H1 (cell line): ENCODE measurements at places on chromosomes 2 and 18. TPM values are rescaled to one million over a fixed set of nuclear protein-coding genes. Genes with fewer than 3 reads are reported as not detected.
A peak's percentile ranks its signal among the peaks of the same experiment; 100 is the strongest.

DNA sequence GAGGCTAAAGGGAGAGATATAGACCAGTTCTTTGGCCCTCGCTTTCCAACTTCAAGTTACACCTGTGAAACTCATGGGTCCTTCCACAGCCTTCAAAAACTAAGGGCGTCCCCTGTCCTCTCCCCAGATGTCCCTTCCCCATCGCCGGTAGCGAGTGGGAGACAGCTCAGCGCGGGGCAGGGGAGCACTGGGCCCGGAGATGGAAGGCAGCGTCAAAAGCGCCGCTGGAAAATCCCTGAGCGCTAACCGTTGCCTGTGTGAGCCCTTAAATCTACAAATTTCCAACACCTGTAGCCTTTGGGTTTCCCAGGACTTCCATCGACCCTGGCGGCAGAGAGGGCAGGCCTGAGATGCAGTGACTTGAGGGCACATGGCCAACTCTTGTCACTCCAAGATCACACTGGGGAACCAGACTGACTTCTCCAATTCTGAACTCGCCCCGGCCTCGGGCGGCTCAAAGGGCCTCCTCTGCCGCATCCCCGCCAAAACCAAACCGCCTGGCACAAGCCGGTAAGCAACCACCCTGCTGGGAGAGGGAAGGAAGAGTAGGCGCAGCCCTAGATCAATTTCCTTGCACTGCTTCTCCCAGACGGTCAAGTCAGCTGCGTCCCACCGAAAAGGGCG, 879 bp upstream of the EPAS1 start:
- DNase-seq: peak; percentile 78

DNA sequence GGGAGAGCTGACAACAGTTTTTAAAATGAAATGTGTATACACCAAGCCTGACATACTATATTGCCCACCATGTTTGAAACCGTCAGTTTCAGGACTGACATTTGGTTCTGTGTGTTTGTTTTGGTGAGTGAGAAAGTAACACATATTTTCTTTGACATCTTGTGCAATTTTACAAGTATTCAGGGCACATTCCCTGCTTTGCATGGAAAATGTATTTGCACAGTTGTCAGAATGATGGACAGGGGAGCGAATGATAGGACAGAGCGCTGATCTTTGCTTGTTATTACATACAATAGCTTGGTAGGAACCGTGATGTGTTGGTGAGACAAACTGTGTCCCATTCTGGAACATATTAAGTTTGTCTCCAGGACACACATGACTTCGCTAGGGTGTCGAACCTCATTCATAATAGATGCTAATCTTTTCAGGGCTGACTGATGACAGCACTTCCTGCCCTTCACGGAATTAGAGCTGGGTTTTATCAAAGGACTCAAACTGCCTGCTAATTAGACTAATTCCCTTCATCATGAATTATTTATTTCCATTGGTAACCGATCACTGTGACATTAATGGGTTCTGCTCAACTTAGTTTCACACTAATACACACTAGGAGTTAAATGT, 158.5 kb downstream of the CDCA7 start:
- no peak for DNase-seq

- DNase-seq: no peak
Measured at GRCh38 chr2:25170888-25171287, 2.5 kb upstream of the POMC start.

- DNase-seq: no peak
Measured at GRCh38 chr2:227719641-227720040, 1.8 kb upstream of the SLC19A3 start.

DNA sequence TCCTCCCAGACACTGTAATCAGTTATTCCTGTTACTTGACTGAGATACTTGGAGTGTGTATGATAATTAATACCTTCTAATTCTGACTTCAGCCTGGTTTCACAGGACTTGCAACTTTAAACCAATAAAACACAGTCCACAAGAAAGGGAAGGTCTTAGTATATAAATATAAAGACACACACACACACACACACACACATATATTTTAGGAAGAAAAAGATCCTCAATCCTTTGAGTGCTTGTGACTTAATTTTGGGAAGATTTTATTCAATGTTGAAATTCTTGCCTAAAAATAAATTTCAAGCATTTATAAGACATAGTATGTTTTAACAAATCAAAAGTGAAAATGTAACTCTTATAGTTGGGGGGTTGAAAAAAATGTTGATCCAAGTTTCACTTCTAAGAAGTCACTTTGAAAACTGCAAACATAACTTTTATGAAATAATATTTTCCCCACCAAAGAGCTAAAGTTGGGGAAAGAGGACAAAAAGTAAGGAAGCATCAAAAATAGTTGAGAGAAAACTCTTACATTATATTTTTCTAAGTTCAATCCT, 824 bp upstream of the VPS54 start:
- no peak for DNase-seq

DNA sequence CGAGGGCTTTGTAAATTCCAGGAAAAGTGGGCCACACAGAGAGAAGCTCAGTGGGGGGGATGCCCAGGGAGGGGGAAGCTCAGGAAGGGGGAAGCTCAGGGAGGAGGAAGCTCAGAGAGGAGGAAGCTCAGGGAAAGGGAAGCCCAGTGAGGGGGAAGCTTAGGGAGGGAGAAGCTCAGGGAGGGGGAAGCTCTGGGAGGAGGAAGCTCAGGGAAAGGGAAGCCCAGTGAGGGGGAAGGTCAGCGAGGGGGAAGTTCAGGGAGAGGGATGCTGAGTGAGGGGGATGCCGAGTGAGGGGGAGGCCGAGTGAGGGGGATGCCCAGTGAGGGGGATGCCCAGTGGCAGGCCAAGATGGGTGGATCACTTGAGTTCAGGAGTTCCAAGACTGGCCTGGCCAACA, 821 bp upstream of the CHRNG start:
- peak; percentile 44 for DNase-seq

- DNase-seq: no peak
Measured at GRCh38 chr2:237557633-237558015, 8.8 kb upstream of the PRLH start.

- no peak for DNase-seq
Measured at GRCh38 chr2:6107290-6107689, 415.1 kb downstream of the SOX11 start.

GRCh38 chr2:220904015-220904414, 668.1 kb downstream of the EPHA4 start:
- DNase-seq: no peak

DNA sequence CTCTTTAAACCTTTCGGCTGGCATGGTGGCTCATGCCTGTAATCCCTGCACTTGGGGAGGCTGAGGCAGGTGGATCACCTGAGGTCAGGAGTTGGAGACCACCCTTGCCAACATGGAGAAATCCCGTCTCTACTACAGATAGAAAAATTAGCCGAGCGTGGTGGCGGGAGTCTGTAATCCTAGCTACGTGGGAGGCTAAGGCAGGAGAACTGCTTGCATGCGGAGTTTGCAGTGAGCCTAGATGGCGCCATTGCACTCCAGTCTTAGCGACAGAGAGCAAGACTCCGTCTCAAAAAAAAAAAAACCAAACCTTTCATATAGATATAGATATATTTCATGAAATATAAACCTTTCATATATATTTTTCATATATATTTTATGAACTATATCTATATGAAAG, 864.7 kb downstream of the TRIB2 start:
- peak; percentile 70 for DNase-seq

- DNase-seq: no peak
Measured at GRCh38 chr2:75102011-75102410, 97.3 kb downstream of the TACR1 start.

- DNase-seq: no peak
Measured at GRCh38 chr2:218876562-218877219, 4.0 kb upstream of the WNT10A start.

DNA sequence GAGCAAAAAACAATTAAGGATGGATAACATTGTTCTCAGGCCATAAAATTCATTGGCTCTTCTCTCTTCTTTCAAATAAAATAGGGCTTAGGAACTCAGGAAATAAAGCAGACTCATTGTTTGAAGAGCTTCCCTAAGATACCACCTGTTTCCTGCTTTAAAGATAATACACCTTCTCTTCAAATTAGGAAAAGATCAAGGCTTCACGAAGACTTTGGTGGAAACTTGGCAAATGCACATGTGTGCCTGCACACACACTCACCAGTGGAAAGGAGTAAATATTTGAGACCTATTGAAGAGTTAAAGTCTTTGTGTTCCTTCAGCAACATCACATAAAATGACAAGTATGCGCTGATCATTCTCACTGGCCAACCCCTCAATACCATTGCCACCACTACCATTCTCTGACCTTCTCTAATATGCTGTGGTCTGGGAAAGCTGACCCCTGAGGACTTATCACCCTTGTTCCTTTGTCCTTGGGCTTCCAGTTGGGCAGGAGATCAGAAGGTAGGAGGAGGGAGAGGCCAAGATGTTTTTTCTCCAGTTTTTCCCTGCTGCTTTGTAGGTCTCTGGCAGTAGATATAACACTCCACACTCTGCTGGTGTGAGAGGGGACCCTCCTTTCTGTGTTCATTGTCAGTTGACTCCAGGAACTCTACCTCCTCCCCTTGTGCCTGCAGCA, 53.5 kb upstream of the SPOPL start:
- DNase-seq: no peak

DNA sequence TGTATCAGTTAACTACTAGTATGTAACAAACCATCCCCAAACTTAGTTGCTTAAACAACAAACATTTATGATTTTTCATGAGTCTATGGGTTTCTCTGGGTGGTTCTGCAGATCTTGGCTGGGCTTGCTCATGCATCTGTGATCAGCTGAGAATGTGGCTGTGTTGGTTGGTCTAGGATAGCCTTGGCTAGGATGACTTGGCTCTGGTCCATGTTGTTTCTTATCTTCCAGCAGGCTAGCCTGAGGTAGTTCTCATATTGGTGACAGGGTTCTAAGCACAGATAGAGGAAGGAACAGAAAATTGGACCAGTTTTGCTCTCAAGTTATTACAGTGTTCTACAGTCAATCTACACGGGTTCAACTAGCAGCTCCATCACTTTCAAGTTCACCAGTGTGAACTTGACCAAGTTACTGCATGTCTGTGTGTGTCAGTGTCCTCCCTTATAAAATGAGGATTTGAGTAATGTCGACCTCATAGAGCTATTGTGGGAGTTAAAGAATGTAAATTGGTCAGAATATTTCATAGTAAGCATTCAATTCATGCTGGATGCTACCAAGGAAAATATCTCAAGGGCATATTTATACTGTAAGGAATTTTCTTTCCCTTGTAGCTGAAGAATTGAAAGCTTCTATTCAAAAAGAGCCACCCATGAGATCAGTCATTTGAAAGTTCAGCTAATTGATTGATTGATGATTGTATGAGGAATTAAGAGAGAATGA, 65.3 kb downstream of the MYO3B start:
- DNase-seq: no peak

Gene TMEM200C
- 3.4 and 4.2 TPM in 2 replicates for polyA plus RNA-seq

Gene WBP1
- polyA plus RNA-seq: 190 and 301 TPM in 2 replicates

Gene LAPTM4A
- 274 and 419 TPM in 2 replicates for polyA plus RNA-seq

Gene TSN
- polyA plus RNA-seq: 30.6 and 44.4 TPM in 2 replicates

Gene SLC9A4
- polyA plus RNA-seq: not detected in 2 replicates
